ENCODE measurements at places on chromosomes 5 and 9.

DNA sequence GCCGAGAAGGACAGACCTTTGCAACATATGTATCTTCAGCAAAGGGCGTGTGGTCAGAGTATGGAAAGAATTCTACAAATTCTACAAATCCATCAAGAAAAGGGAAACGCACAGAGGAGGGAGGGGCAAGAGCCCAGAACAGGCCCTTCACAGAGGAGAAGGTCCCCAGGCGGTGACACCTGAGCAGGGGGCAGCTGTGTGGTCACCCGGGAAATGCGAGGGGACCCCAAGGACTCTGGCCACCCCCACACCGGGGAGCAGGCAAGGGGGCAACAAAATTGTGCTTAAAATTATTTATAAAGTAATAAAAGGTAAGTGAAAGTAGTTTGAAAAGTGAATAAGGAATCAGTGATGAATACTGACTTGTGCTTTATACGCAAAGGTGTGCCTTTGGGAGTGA is 17.6 kb downstream of the NACC2 start:
- no peak for DNase-seq

DNA sequence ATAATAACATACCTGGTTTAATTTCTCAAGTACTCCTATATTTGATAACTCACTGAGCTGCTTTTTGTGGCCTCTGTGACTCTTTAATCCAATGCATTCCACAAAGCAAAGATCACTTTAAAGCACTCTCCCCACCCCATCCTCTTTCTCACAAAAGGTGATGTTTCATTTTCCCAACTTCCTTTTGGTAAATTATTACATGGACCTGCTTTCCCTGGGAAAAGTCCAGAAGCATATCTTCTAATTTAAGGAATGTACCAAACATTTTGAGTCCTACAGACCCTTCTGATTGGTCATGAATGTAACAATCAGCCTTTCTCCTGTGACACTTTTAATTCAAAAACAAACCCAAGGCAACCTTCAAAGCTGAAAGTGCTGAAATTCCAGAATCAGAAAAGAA is 71.1 kb downstream of the MLLT3 start:
- DNase-seq, result no peak

DNA sequence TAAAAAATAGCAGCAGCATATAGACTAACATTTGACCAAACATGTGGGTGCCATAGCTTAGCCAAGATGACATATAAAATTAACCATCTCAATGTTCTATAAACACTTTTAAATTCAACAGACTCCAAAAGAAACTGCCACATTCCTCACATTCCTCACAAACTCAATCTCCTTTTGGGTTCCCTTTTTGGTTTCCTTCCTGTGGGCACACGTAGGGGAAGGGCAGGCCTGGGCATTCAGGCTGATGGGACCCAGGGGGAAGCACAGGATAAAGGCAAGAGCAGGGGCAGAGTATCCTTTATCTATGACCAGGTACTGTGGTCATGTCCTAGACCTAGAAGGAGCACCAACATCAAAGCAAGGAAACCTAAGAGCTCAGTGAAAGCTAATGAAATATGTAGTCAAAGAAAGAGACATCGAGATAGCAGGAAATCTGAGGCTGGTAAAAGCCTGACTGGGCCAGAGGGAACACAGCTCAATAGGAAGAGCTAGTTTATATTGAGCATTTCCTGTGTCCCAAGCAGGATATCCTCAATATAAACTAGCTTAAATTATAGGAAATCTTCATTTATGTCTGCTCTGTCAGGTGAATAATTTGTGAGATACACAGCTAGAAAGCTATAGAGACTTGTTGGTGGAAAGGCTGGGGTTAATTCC is 13.6 kb upstream of the ERAP1 start:
- no peak for DNase-seq

GRCh38 chr5:2466966-2467365 is 284.5 kb downstream of the IRX2 start:
- no peak for DNase-seq

GRCh38 chr9:94638335-94639060 is 820 bp downstream of the FBP1 start:
- DNase-seq, result no peak

- no peak for DNase-seq
Measured at GRCh38 chr5:170562166-170562874, 58.5 kb downstream of the KCNIP1 start.

GRCh38 chr5:133713751-133714150 is 101.4 kb upstream of the FSTL4 start:
- no peak for DNase-seq

DNA sequence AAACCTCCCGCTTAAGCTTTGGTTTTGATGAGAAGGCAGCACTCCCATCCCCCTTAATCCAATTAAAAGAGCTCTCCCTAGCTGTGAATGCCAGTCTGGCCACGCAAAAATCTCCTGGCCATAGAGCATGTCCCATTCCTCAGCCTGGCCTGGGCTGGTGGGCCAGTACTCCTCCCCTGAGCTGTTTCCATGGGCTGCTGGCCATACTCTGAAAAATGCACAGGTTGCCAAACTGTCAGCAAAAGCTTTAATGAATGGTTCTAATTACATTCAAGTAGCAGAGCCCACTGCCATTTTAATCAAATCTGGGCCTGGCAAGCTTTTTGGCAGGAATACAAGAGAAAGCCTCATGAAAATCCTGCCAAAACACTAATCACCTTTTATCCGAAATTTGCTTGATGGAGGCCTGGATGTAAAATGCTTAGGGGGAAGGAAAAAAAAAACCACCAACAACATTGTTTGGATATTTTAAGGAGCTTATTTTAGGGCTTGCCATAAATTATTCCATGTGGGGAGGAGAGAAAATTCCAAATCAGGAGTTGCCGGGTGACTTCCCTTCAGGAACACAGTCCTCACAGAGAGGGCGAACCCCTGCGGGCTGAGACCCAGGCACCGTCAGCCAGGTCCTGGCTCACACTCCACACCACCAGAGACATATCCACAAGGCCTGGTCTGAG is 243.3 kb downstream of the SEC61B start:
- DNase-seq, result peak; percentile 9

- no peak for DNase-seq
Measured at GRCh38 chr5:154770111-154770510, 14.9 kb downstream of the LARP1 start.

GRCh38 chr5:91499943-91500531 is 116.9 kb upstream of the ARRDC3 start:
- peak; percentile 7 for DNase-seq

DNA sequence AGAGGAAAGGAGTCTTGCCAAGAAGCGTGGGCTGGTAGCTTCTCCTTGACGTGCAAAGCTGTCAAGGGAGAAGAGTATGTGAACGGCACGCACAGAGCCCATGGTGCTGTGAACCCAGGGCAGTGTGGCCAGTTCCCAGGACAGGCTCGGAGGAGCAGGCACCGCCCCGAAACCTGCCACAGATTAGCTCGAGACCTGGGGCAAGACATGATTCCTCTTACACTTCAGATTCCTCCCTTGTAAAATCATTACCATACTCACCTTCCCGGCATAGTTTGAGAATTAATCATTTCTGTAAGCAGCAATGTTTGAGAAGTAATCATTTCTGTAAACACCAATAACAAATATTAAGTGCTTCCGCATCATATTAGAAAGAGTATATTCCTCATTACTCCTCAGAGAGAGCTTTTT is 19.9 kb downstream of the GOLM1 start:
- DNase-seq, result no peak

DNA sequence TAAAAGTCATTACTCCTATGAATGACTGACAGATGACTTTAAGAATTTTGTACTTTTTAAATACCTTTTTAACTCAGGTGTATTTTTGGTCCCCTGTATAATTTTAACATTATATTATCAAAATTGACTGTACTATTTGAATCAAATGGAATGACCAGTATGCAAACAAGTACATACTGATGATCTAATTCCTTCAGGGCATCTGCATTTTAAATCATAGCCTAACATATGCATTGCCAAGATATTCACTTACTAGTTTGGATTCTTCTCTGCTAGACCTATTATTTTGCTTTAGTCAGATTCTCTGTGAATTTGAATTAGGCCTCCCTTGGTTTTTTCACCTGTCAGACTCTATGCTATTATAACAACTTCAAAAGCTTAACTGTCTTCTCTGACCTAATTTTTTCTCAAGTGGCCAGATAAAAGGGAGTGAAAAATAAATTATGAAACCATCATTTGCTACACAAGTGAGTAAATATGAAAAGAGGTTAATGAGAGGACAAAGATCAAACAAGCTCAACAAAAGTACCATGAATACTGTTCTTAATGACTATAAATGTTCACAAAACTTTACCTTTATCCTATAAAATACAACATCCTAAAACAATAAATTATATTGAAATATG is 1505.2 kb upstream of the CDH9 start:
- no peak for DNase-seq

DNA sequence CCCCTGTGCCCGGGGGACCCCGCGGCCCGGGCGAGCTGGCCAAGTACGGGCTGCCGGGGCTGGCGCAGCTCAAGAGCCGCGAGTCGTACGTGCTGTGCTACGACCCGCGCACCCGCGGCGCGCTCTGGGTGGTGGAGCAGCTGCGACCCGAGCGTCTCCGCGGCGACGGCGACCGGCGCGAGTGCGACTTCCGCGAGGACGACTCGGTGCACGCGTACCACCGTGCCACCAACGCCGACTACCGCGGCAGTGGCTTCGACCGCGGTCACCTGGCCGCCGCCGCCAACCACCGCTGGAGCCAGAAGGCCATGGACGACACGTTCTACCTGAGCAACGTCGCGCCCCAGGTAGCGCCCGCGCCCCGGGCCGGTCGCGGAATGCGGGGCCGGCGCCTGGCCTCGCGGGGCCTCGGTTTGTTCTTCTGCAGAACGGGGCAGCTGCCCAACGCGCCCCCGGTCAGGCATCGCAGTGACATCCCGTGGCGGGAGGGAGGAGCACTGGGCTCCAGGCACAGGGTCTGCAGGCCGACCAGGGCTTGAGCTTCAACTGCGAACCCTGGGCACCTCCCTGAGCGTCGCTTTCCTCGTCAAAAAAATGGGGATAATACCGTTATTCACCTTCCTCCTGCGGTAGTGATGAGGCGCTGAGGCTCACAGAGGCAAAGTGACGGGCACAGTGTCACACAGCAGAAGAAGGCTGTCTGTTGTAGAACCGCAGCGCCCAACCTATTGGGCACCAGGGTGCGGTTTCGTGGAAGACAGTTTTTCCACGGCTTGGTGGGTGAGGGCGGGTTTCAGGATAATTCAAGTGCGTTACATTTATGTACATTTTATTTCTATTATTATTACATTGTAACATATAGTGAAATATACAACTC is 777 bp downstream of the ENDOG start:
- DNase-seq, result peak; percentile 3

GRCh38 chr5:168377525-168377924 is 86.1 kb downstream of the WWC1 start:
- no peak for DNase-seq

Measured in GM04504 (cell line).